Left hindlimb (tissue), 1 donor: ENCODE measurements at places on chromosomes 16 and 17.

DNA sequence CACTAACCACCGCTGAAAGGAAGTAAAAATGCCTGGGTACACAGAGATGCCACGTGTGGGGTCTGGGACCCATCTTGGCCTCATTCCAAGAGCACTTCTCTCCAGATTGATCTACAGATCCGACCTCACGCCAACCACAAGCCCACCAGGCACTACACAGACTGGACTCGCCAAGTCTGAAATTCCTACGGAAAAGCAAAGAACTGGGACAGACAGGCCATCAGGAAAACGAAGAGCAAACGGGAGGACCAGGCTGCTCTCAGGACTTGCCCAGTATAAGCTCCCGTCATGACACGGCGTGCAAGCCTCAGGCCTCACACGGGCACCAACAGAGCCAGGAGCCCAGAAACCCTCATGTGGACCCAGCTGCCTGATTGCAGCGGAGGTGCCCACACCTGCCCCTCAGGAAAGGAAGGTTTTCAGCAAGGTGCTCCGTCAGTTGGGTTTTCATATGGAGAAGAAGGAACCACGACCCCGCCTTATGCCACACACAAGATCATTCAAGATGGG lies 20.1 kb upstream of the C16orf95 start:
- DNase-seq: no peak

- no peak for DNase-seq
These were observed 464.0 kb downstream of the TMEM114 start for GRCh38 chr16:8126313-8126712.

DNA sequence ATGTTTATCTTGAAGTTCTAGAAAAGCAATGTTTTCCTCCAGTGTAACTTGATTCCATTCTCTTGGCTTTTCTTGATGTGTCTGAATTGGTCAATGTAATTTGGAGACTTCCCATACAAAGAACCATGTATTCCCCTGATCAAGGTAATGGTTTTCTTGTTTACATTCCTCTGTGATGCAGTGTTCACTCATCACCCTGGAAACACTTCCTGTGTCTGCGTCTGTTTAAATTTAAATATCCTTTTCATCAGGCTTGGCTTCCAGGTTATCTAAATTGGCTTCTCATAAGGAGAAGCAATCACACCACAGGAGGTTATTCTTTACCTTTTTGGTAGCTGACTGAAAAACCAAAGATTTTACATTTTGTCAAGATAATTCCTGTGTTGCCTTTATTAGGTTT lies 237.3 kb upstream of the WSCD1 start:
- DNase-seq: no peak

DNA sequence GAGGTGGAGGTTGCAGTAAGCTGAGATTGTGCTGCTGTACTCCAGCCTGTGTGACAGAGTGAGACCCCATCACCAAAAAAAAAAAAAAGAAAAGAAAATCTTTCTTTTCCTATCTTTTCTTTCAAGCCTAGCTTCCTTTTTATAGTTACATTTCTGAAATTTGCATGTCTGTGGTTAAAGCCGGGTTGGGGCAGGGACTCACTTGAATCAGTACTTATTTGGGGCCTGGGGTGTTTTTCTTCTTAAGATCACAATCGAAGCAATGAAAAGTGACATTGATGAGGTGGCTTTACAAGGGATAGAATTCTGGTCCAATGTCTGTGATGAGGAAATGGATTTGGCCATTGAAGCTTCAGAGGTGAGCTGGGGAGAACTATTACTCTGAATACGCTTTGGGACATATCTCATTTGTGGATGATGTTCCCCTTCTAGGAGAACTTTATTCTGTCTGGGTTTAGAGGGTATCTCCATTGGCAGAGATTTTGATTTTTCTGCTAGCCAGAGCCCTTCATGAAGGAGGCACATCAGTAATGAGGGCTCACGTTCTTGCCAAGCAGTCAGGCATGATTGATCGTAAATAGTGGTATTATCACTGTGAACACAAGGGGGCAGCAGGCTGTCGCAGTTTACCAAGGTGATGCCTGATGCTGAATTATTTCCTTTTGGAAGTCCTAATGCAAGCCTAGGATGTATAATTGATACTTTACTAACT lies 14.3 kb downstream of the KPNB1 start:
- DNase-seq: no peak

- DNase-seq: no peak
These were observed 45.3 kb downstream of the GLG1 start for GRCh38 chr16:74561626-74562025.

DNA sequence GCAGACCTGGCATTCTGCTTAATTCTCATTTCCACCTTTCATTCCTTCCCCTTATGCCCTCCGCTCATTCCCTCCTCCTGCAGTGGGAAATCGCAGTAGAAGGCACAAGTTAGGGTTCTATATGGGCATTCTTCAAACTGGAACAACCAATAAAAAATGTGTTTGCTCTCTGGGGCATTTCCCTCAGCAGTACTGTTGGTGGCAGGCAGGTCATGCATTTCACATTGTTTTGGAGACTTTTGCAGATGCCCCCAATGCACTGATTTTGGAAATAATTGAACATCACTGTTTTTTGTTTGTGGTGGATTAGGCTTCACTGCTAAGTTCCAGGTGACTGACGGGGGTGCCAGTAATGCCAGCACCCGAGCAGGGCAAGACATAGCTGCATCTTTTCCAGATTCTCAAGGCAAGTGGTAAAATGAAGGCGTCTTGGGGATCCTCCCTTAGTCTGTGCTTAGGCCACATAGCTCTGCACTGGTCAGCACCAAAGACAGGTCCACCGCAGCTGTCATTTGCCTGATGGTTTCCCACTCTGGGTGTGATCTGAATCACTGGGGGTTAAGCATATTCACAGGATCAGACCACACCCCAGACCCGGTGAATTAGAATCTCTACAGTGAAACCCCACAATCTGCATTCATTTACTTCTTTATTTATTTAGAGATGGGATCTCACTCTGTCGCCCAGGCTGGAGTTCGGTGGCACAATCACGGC lies 304.5 kb downstream of the CPPED1 start:
- DNase-seq: no peak

DNA sequence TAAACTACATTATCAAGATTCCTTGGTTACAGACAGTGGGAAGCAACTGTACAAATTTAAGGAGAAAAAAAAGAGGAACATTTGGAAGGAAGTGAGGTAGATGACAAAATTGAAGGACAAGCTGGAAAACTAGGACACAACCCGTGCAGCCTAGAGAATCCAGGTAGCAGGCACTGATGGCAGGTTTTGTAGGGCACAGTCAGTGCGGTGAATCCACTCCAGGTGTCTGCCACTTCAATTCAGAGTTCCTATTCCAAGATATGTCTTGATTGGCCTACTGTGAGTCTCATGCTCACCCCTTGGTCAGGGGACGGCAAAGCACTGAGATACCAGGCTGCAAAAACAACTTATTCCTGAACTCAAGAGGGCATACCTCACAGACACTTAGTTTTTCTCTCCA lies 37.8 kb downstream of the TNRC6C start:
- DNase-seq: no peak

DNA sequence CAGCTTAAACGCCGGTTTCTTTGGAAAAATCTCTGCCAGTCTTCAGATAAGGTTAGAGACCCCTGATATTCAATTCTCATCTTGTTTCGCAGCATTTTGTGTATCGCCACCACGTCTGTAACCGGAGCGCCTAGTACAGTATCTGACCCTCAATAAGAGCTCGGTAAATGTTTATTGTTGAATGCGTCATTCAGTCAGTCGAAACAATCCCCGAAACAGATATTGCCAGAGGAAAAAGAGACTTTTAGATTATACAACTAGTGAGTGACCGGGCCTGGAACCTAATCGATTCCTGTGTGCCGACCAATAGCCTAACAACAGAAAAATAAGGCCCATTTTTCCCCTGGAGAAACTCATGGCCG lies 626 bp downstream of the PELP1 start:
- no peak for DNase-seq

- peak; percentile 92 for DNase-seq
These were observed 19.1 kb downstream of the COQ7 start for GRCh38 chr16:19086322-19087199.

- peak; percentile 88 for DNase-seq
These were observed 1.3 kb upstream of the DNAI2 start for GRCh38 chr17:74272731-74273201.

- DNase-seq: no peak
These were observed 520.8 kb downstream of the HS3ST4 start for GRCh38 chr16:26212599-26212998.

GRCh38 chr16:79334127-79334526 lies 266.4 kb downstream of the MAF start:
- DNase-seq: no peak

GRCh38 chr17:66275651-66276050 lies 26.8 kb upstream of the PRKCA start:
- no peak for DNase-seq

GRCh38 chr17:39933912-39934311 lies 6.4 kb downstream of the LRRC3C start:
- no peak for DNase-seq

- no peak for DNase-seq
These were observed 15.1 kb downstream of the ETV4 start for GRCh38 chr17:43531082-43531378.

- no peak for DNase-seq
These were observed 18.2 kb downstream of the MRTFB start for GRCh38 chr16:14089283-14089823.

GRCh38 chr17:72301887-72302286 lies 181.1 kb downstream of the SOX9 start:
- no peak for DNase-seq

- peak; percentile 97 for DNase-seq
These were observed at the start of gene WDR45B for GRCh38 chr17:82648165-82648668. Gene WDR45B, minus strand, starts transcription at chr17:82648444. Its CDS starts 104 bp downstream, at chr17:82648340.

DNA sequence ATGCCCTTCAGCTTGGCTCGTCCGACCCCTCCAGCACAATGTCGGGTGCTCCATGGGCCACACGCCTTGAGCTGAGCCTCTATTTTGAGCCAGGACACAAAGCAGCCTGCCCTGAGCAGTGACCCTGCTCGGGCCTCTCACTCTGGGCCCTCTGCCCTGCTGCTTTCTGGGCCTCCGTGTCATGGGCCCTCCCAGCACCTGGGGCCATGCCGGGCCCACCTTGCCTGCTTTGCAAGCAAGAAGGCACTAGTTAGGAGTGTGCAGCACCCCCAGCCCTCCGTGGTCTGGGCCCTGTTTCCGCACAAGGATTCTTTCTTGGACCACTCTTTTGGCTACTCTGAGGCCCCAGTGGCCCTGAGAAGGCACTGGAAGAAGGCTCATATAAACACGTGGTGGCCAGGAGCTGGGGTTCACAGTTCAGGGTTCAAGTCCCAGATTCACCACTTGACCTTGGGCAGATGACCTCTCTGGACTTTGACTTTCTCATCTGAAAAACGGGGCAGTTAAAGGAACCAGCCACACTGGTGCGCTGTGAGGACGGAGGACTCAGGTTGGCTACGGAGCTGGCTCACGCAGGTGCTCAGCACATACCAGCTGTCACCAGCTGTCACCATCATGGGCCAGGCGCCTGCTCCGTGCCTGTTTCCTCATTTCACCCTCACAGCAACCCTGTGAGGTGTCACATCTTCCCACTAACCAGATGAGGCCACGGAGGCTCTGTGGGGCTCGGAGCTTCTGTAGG lies 166.0 kb upstream of the GSE1 start:
- DNase-seq: no peak

DNA sequence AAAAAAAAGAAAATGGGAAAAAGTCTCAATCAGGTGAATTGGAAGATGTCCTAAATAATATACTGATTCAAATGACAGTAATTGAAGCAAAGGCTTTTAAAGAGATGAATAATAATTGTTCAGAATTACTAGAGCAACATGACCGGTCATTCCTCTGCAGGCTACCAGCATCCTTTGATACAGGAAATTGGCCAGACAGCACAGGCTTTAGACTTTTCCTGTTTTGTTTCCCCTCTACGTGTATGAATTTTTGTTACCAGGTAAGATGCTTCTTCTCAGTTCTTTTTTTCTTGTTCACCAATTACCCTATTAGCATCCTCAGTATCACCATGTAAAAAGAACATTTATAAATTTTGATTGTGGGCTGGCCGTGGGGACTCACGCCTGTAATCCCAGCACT lies 77.5 kb downstream of the RPGRIP1L start:
- DNase-seq: no peak
